ENCODE measurements at places on chromosomes 5 and 9. TPM values are rescaled to one million over a fixed set of nuclear protein-coding genes. Genes with fewer than 3 reads are reported as not detected.

C5orf58 gene
- not detected for total RNA-seq

MARCOL gene
- total RNA-seq: not detected

TPPP gene
- total RNA-seq: 0.24 TPM

SLC25A46 gene
- total RNA-seq: 47.3 TPM

RANBP3L gene
- 0.14 TPM for total RNA-seq

WDR38 gene
- total RNA-seq: 0.14 TPM

ACTBL2 gene
- total RNA-seq: not detected

GABRA6 gene
- not detected for total RNA-seq

Data from thymus (tissue), 14 donors.